ENCODE measurements at places on chromosomes 7 and 10.

DNA sequence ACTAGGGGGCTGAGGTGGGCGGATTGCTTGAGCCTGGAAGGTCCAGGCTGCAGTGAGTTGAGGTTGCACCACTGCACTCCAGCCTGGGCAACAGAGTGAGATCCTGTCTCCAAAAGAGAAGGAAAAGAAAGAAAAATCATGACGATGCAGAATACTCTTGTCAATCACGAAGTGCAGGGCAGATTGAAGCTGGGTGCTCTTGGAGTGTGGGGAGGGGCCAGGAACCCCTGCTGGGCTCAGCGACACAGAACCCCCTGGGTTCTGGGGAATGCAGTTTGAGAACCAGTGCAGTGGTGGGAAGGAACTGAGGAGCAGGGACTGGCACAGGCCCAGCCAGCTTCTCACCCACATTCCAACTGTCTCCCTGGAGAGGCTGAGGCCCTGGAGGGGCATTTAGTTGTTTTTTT, 10.8 kb upstream of the INTS1 start:
- DNase-seq: no peak

DNA sequence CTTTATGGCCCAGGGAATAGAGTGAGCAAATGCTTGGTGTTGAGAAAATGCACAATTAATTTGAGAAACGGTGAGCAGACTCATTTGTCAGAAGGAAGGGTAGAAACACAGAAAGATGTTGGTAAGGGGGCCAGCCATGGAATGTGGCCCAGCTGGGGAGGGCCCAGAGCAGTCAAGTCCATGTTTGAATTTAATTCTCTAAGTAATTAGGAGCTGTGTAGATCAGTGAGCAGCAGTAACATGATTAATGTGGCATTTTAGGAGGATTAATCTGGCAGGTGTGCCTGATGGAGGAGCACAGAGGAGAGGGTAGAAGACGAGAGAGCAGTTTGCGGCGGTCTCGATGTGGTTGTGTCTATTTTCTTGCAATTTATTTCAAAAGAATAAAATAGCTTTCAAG, 218.7 kb downstream of the FRMD4A start:
- no peak for DNase-seq

GRCh38 chr10:116697816-116698215, 44.5 kb downstream of the HSPA12A start:
- DNase-seq: no peak

GRCh38 chr10:124392626-124393342, 25.9 kb downstream of the OAT start:
- DNase-seq: no peak

- DNase-seq: no peak
Measured at GRCh38 chr7:102024005-102024768, 206.8 kb downstream of the CUX1 start.

DNA sequence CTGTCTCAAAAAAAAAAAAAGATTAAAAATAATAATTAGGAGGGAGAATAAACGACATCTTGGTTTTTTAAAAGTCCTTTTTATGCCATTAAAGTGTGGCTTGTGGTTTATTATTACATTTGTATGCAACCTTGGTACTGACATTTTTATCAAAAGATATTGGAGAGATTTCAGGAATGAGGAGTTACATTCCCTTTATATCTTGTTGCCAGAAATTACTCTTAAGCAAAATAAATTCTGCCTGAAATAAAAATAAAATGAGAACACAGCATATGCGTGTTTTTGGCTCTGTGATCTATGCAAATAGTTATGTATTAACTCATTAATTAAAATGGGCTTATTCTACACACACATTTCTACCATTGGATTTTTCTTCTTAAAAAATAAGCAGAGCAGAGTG, 202.4 kb downstream of the BICC1 start:
- peak; percentile 82 for DNase-seq

DNA sequence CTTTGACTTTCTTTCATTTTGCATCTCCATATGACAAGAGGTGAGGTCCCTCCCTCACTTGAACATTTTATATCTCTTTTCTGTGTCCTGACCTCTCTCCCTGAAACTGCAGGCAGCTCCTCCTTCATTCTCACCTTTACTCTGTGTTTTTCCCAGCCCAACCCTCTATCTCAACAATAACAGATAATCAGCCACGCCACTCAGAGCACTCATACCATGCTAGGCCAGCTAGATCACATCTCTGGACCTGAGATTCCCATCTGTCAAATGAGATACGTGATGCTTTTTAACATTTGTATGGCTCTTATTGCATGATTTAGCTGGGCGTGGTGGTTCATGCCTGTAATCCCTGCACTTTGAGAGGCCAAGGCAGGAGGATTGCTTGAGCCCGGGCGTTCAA, 63.1 kb upstream of the PDCD4 start:
- DNase-seq: no peak

GRCh38 chr7:140074780-140075179, 12.0 kb upstream of the PARP12 start:
- peak; percentile 55 for DNase-seq

DNA sequence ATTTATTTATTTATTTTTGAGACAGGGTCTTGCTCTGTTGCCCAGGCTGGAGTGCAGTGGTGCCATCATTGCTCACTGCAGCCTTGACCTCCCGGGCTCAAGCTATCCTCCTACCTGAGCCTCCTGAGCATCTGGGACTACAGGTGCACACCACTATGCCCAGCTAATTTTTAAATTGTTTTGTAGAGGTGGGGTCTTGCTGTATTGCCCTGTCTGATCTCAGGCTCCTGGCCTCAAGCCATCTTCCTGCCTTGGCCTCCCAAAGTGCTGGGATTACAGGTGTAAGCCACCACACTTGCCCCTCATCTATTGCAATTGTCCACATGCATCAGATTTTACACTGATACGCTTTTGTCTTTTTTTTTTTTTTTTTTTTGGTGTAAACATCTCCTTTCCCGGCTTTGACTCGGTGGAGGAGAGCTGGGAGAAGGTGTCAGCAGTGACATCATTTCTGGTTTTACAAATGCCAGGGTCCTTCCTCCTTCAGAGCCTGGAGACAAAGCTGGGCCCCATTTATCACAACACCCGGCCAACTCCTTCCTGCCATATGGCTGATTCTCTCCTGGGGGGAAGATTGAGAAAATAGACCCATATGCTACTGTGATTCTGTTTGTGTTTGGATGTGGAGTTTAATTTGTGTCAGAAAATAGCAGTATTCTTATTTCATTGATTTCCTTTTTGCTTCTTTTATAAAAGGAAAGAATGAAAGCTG, 61.3 kb downstream of the GALNT17 start:
- no peak for DNase-seq

GRCh38 chr7:18667466-18667865, 171.9 kb downstream of the HDAC9 start:
- peak; percentile 70 for DNase-seq

DNA sequence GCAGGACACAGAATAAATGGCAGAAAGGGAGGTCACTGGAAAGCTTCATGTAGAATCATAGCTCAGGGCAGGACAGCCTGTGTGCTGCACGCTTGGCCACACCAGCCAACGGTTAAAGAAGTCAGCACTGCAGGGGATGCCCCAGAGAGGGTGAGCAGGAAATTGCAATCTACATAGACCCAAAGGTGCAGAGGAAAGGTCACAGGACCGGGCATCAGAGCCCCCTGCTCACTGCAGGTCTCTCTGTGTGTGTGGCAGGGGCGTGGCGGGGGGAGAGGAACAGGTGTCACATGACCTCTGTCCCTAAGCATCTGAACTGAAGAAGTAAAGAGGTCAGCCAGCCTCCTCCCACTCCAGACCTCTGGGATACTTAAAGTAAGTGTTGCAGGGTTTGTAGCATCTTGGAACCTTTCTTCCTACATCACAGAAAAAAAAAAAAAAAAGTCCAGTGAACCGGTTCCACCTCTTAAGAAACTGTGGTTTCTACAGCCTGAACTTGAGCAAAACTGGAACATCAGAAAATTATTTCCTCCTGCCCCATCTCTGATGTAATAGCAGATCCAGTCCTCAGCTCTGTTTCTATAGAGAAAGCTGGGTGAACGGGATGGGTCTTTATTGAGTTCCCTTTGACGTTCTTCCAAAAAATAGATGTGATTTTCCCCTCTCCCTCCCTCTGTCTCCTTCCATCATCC, 64.3 kb downstream of the RGS10 start:
- DNase-seq: peak; percentile 35

- DNase-seq: no peak
Measured at GRCh38 chr10:100109670-100110069, 28.0 kb upstream of the CPN1 start.

DNA sequence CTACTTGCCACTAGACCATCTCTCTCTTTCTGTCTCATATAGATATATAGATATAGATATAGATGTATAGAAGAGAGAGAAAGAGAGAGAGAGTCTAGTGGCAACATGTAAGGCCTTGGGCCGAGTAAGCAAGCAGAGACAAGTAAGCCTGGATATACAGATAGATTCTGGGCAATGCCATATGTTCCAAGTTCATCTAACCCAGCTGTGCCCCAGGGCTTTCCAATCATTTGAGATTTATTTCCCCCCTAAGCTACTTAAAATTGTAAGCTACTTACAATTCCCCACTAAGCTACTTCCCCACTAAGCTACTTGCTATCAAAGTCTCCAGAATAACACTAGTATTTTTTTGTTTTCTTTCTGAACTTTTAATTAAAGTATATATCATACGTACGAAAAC, 1094.1 kb downstream of the DNAJB9 start:
- DNase-seq: no peak

GRCh38 chr10:33150146-33150545, 184.3 kb downstream of the NRP1 start:
- no peak for DNase-seq

DNA sequence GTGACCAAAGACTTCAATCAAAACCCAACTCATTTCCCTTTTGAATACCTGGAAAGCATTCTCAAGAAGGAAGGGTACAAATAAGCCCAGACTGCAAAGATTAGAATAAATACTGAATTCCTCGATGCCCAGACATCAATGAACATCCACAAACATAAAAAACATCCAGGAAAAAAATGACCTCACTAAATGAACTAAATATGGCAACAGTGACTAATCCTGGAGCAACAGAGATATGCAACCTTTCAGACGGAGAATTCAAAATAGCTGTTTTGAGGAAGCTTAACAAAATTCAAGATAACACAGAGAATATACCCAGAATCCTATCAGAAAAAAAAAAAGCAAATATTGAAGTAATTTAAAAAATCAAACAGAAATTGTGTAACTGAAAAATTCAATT, 43.2 kb downstream of the PCLO start:
- no peak for DNase-seq

- DNase-seq: peak; percentile 97
Measured at GRCh38 chr7:47458057-47458456, 123.9 kb downstream of the TNS3 start.

DNA sequence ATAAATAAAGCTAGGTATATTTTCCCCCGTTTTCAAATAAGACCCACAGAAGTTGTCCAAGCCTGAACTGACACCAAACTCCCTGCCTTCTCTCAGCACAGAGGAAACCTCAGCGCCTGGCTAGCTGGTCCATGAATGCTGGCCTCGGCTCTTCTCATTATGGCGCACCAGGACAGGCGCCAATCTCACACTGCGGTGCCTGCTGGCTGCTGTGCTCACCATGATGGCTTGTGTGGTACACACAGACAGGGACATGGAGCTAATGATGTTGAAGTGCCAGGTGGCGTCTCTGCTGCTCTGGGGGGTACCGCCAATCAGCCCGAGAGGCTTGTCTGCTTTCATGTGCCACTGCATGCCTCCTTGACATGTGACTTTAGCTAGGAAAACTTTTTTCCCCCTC, 43.2 kb upstream of the USP6NL start:
- DNase-seq: no peak

DNA sequence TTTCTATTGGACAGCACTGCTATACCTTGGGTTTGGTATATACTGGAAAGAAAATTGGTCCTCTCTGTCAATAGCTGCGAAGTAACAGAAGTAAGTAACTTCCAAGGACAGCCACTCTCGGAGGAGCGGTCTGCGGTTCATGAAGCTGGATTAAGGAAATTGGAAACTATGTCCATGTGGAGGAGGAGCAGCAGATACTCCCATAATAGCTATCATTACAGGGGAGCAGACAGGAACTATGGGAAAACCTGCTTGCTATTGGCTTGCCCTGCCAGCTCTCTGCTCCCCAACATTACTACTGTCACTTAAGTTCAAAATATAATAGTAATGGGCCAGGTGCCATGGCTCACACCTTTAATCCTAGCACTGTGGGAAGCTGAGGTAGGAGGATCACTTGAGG, 83.9 kb upstream of the TRIL start:
- DNase-seq: no peak

GRCh38 chr7:73521636-73522104, 423 bp downstream of the BAZ1B start:
- peak; percentile 29 for DNase-seq

DNA sequence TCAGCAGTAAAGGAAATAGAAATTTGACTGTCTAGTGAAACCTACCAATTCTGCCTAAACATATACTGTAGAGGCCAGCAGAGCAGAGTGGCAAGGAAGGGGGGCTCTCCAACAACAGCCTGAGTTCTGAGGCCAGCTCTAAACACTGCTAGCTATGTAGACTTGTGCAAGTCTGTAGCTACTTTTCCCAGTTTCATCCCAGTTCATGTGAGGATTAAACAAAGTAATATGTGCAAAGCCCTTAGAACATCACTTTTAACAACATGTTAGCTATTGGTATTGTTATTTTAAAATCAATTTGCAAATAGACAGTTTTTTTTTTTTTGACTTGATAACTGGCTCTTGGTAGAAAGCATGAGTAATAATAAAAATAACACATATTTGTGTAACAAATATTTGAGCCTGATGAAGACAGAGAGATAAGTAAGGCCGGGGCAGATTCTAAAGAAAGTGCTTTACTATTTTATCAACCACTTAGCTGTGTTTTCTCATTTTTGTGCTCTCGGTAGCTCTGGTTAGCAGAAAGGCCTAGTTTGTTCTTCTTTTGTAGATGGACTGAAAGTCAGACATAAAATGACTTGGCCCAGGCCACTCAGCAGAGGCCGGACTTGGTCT, 9.3 kb downstream of the CHST12 start:
- DNase-seq: no peak

- DNase-seq: peak; percentile 76
Measured at GRCh38 chr10:124719213-124719851, 24.8 kb downstream of the FAM53B start.

GRCh38 chr10:18423058-18423637, 228.2 kb downstream of the NSUN6 start:
- no peak for DNase-seq

GRCh38 chr7:100369105-100369504, 4.2 kb upstream of the PILRA start:
- no peak for DNase-seq

GRCh38 chr7:46681865-46682503, 760.9 kb upstream of the IGFBP3 start:
- DNase-seq: peak; percentile 42

- DNase-seq: no peak
Measured at GRCh38 chr10:44356139-44357022, 28.5 kb downstream of the CXCL12 start.
